ENCODE measurements at places on chromosomes 5 and 9.
A peak's percentile ranks its signal among the peaks of the same experiment; 100 is the strongest.

DNA sequence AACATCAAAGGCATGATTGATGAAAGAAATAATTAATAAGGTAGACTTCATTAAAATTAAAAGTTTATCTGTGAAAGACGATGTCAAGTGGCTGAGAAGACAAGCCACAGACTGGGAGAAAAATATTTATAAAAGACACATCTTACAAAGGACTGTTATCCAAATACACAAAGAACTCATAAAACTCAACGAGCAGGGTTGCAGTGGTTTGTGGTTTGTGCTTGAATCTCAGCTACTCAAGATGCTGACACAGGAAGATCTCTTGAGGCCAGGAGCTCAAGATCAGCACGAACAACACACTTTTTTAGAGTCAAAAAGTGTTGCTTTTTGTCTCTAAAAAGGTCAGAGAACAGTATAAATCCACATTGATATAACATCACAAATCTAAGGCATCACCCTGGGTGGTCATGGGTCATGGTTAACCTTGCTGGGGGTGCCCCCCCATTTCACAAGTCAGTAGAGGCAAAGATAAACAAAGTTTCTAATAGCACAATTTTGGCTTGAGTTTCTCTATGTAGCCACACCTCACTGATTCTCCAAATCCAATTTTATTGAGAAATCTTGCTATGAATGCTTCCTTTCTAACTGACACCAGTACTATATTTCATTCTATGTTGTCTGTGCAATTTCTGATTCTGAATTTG, 342.9 kb upstream of the RPS23 start:
- DNase-seq, result no peak

GRCh38 chr5:16935231-16936149, 598 bp downstream of the MYO10 start:
- DNase-seq, result peak; percentile 24

DNA sequence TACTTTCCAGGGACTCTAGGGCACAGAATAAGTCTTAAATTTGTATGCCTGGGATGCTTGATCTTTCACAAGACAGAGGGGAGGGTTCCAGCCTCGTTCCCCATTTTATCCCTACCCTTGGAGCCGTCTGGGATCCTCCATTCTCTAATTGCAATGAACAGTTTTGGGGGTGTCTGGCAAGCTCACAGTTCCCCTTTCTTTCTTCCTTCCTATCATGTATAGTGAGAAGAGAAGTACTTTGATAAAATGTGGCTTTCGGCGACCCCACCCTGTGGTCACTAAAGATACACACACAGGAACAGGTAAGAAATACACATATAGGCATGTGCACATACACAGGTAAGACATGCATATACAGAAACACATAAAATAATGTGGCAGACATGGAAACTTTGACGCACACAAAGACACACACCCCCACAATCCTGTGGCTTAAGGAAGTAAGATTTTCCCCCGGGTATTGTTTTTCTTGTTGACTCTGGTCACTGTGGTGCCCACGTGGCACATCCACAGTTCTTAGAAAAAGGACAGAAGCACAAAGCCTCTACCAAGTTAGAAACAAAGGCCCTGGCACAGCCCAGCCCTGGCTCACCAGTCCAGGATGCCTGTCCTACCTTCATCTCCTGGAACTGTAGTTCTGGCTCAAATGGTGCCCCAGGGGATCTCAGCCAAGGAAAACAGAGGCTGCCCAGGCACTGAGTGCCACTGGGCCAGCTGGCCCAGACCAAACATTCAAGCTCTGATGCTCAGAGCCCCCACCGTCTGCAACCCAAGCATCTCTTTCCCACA, 6.3 kb upstream of the SMU1 start:
- peak; percentile 72 for DNase-seq

- DNase-seq, result no peak
These were observed 11.4 kb upstream of the IFNA14 start for GRCh38 chr9:21251190-21251589.

DNA sequence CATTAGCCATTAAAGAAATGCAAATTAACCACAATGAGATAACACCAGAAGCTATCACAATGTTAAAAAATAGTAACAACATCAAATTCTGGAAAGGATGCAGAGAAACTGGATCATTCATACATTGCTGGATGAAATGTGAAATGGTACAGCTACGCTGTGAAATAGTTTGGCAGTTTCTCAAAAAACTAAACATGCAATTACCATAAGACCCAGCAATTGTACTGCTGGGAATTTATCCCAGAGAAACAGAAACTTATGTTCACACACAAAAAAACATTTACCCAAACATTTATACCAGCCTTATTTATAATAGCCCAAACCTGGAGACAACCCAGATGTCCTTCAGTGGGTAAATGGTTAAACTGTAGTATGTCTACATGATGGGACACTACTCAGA, 592.9 kb downstream of the ZNF608 start:
- no peak for DNase-seq

GRCh38 chr5:87954121-87954520, 314.5 kb downstream of the TMEM161B start:
- DNase-seq, result no peak

- DNase-seq, result no peak
These were observed 45.3 kb downstream of the INSYN2B start for GRCh38 chr5:169934990-169935389.

GRCh38 chr5:30183795-30184194, 1009.7 kb upstream of the CDH6 start:
- no peak for DNase-seq

All from pons (tissue), 1 donor.